ENCODE measurements at places on chromosomes 7 and 10.

- no peak for DNase-seq
Measured at GRCh38 chr7:80132594-80132993, 2.0 kb upstream of the GNAI1 start.

DNA sequence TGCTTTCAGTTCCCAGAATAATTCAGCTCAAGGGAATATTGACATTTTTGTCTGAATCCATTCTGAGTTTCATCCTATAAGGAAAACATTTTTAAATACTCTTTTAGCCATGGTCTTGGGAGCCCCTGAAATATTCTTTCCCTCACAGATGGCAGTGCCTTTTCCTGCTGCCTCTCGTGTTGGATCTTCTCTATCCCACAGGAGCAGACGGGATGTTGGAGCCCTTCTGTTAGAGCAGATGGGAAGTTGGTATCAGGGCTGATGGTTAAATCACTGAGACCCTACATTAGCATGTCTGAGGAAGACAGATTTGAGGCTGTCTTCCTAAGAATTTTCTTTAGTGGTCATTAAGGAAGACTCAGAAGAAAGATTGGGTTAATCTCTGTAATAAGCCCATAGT, 737.8 kb downstream of the LRMDA start:
- DNase-seq = no peak

- DNase-seq = no peak
Measured at GRCh38 chr10:84632866-84633265, 304.5 kb downstream of the CCSER2 start.

DNA sequence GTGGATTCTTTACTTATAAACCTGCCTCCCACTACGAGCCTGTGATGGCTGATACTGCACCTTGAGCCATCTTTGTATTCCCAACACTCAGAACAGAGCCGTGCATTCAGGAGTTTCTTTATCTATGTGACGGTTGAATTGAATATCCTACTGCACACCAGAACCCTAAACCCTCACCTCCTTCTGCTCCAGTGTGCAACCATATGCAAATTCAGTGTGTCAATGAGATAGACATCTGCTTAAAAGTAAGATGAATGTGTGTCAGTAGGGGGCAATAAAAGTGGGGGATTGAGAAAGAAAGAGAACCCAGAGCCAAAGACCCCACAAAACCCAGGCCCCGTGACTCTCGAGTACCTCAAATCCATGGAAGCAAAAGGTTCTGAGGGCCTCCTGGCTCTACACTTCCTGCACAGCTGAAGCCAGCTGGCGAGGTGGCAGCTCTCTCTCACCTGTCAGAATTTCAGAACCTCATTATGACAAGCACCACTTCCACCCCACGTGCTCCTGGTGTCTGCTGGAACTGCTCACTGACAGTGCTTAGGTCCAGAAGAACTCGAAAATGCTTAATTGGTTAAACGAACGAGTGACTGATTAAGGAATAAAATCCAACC, 143.3 kb upstream of the GPR26 start:
- DNase-seq = no peak

- no peak for DNase-seq
Measured at GRCh38 chr7:17411922-17412321, 113.5 kb downstream of the AHR start.

DNA sequence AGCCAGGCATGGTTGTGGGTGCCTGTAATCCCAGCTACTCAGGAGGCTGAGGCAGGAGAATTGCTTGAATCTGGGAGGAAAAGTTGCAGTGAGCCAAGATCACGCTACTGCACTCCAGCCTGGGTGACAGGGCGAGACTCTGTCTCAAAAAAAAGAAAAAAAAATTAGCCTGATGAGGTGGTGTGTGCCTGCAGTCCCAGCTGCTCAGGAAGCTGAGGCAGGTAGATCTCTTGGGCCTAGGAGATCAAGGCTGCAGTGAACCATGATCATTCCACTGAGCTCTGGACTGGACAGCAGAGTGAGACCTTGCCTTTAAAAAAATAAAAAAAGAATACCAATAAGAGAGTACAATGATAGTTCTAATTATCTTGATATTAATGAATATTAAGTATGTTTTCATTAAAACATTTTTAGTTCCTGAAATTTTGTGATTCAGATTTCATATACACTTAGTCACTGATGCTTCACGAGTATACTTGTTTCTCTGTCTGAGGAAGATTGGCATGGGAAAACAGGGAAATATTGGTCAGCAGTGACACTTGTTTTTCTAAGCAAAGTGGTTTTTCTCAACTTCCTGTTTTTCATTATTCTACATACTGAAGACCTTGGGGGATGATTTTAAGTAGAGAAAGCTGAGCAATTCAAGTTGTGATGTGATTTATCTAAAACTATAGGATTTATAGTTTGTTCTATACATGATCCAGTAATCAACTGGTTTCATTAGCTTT, 76.8 kb downstream of the ADK start:
- peak; percentile 36 for DNase-seq

GRCh38 chr10:119616882-119617570, 20.3 kb upstream of the TIAL1 start:
- no peak for DNase-seq

DNA sequence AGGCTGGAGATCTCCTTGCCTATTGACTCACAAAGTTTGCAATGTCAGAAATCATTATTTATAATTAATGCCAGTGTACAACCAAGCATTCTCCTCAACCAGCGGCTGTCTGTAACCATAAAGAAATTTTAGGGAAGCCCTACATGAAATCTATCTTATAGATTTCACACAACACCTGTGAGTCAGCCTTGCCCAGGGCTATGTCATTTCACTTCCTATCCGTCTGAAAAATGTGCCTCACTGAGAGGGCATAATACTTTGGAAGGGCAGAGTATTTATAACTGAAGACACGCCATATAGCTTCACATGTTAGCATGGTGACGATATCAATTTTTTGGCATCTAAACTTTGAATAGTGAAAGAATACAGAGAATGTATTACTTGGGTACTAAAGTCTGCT, 296.6 kb upstream of the ETV1 start:
- DNase-seq = no peak

DNA sequence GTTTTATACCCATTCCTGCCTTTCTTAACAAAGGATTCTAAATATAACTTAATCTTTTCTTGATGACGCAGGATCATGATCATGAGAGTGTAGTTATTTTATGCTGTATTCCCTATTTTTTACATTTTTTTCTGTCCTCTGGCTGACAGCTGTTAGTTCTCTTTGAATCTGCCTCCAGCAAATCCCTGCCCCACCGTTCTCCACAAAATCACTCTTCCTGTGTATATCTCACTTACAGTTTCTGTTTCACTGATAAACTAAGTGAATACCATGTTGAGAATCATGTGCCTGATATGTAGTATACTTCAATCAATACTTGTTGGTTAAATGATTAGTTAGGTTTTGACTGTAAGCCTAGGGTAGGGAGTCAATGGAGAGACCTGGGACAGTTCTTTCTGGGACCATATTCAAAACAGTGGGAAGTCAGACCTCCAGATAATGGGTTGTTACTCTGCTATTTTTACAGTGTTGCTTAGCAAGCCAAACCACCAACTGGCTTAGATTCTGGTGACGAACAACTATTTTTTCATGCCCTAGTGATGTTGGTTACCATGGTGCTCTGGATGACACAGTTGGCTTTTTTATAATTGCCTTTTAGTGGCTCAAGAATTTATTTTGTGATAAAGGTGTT, 12.8 kb downstream of the CNNM1 start:
- no peak for DNase-seq

DNA sequence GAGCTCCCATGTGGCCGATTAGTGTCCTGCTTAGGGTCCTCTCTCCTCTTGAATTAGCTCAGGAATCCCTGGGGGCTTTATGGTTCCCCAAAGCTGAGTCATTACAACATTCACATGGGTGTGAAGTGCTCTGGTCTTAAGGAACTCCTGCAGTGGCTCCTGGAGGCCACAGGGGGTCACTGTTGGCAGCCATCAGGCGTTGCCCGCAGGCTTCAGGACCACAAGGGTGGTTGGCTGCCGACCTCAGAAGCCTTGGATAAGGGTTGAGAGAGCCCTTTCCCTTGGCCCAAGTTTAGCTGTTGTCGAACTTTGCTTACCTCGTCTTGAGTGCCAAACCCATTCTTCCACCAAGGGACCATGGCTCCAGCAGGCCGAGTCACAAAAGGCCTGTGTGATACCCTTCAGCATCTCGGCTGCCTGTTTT, 61.7 kb downstream of the SH2D4B start:
- DNase-seq = peak; percentile 23

- DNase-seq = peak; percentile 63
Measured at GRCh38 chr10:11472158-11472753, 139.2 kb downstream of the USP6NL start.

GRCh38 chr10:63464402-63465292, 1.1 kb downstream of the JMJD1C start:
- no peak for DNase-seq

DNA sequence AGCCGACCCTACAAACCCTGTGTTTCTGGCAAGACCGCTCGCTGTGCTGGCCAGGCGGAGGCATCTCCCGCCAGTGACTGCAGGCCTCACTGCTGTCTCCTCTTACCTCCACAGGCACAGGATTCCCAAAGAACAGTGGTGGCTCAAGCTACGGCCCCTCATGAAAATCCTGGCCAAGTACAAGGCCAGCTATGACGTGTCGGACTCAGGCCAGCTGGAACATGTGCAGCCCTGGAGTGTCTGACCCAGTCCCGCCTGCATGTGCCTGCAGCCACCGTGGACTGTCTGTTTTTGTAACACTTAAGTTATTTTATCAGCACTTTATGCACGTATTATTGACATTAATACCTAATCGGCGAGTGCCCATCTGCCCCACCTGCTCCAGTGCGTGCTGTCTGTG, 36.2 kb downstream of the PITRM1 start:
- no peak for DNase-seq

- no peak for DNase-seq
Measured at GRCh38 chr7:38276096-38276877, 2.9 kb upstream of the TARP start.

DNA sequence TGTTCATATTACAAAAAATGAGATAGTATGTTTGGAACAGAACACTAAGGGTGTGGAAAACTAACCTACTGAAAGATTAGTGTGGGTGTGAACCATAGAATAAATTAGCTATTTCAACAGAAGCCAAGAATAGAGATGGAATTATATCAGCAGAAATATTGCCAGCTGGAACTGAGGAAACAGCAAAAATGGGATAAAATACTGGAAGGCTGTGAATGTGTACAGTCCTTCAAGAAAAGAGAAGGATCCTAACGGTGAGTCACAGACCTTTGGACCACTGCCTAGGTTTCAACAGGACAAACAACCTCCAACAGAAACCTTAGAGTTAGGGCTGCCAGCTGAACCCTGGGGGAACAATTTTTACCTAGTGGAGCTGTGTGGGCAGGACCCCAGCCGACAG, 395.0 kb downstream of the ZWINT start:
- DNase-seq = no peak

- no peak for DNase-seq
Measured at GRCh38 chr10:12832096-12832495, 169.4 kb downstream of the CCDC3 start.

- no peak for DNase-seq
Measured at GRCh38 chr7:324011-324410, 34.0 kb downstream of the FOXL3 start.

DNA sequence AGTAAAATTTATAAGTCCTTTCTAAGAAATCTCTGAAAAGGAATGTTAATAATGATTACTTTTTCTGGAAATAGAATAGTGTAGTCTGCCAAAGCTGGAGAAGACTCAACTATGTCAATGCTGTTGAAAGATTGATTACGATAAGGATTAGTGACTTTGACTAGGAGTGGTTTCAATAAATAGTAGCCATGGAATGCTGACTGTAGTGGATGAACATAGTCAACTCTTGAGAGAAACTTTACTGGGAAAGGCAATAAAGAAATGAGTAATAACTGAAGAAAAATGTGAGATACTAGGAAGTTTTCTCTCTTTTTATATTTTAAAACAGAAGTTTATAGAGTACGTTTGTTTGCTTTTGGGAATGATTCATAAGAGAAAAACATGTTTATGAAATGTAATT, 105.0 kb upstream of the CDK13 start:
- DNase-seq = no peak

GRCh38 chr7:11847336-11847735, 15.3 kb upstream of the THSD7A start:
- DNase-seq = no peak

GRCh38 chr7:140360697-140361229, 37.6 kb downstream of the SLC37A3 start:
- DNase-seq = no peak

Measured in CD4-positive, alpha-beta T cell treated with Interleukin-1 beta for 1 hour (primary cell).